ENCODE measurements at places on chromosomes 1 and 21.

GRCh38 chr1:214290424-214291037 lies 9.6 kb downstream of the SMYD2 start:
- no peak for DNase-seq

DNA sequence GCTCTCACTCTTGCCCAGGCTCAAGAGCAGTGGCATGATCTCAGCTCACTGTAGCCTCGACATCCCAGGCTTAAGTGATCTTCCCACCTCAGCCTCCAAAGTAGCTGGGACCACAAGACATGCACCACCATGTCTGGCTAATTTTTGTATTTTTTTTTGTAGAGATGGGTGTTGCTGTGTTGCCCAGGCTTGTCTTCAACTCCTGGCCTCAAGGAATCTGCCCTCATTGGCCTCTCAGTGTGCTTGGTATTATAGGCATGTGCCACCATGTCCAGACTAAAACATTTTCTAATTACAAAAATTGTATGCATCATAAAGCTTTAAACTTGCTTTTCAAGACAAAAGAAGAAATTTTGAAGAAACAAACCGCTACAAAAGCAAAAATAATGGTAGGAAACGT lies 20.1 kb downstream of the CBR1 start:
- DNase-seq: no peak

GRCh38 chr1:180456191-180456590 lies 46.2 kb downstream of the ACBD6 start:
- no peak for DNase-seq

- no peak for DNase-seq
Measured at GRCh38 chr1:200535605-200536004, 84.9 kb downstream of the KIF14 start.

- no peak for DNase-seq
Measured at GRCh38 chr1:190475421-190476141, 2.1 kb downstream of the BRINP3 start.

GRCh38 chr1:19534281-19534680 lies 48.9 kb upstream of the CAPZB start:
- no peak for DNase-seq

DNA sequence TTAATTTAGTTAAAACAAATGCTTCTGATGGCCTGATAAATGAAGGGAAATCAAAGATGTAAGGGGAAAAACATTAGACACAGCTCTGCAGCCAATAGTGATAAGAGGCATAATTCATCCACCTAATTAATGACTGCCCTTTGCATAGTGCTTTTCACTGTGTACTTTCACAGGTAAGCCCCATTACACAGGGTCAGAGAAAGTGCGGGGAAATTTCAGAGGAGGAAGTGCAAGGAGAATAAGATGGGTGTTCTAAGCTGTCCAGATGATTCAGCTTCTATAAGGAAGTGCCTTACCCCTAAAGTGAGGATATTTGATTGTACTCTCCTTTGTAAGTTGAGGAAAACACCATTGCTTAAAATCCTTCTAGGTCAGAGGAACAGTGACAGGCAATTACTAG lies 88.0 kb downstream of the NR5A2 start:
- DNase-seq: no peak

DNA sequence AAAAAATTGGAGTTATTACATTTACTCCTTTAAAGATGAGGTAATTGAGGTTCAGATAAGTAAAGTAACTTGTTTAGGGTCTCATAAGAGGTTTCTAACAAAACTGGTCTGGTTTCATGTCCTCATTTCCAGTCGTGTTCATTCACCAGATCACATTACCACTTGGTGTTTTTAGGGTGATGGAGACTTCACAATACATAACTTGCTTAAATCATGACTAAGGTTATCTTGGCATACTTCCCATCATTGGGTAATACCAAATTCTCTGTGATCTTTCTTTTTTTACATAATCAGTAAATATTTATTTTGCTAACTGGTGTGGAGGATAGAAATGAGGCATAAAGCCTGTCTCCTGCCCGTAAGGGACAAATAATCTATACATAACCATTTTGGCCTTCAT lies 31.6 kb upstream of the RPTN start:
- no peak for DNase-seq

DNA sequence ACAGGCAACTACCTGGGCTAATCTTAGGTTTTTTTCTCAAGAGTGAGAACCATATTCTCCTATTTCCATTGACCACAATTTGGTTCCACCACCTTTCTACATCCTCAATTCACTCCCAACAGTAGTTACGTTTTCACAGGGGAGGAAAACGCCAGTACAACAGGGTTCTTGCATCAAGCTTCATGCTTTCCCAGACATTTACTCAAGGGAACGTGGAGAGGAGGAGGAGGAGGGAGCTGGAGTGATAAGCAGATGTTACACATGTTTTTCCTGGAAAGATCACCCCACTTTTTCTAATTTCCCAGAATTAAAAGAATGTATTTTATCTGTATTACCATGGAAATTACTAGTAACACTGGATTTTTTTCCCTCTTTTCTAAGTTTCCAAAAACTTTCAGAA lies 58.3 kb downstream of the RGS5 start:
- DNase-seq: no peak

- DNase-seq: no peak
Measured at GRCh38 chr1:200771625-200772555, 33.2 kb downstream of the CAMSAP2 start.

- DNase-seq: no peak
Measured at GRCh38 chr1:218592688-218593087, 247.6 kb downstream of the TGFB2 start.

- DNase-seq: no peak
Measured at GRCh38 chr1:55848906-55849305, 633.7 kb upstream of the USP24 start.

DNA sequence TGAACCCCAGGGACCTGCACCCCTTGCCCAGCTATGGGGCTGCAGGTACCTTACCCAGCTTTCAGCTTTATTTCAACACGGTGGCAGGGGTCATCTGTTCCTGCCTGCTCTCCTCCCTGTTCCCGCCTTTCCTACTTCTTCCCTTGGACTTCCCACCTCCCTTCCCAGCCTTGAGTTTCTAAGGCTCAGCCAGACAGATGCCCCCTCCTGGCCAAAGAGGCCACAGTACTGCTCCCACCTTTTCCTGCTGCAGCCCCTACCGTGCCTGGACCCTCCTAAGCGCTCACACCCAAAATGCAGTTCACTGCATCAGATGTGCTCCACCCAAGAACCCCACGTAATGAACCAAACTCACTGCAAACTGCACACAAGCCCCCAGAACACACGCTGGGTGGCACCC lies 7.7 kb downstream of the NOC2L start:
- DNase-seq: no peak

DNA sequence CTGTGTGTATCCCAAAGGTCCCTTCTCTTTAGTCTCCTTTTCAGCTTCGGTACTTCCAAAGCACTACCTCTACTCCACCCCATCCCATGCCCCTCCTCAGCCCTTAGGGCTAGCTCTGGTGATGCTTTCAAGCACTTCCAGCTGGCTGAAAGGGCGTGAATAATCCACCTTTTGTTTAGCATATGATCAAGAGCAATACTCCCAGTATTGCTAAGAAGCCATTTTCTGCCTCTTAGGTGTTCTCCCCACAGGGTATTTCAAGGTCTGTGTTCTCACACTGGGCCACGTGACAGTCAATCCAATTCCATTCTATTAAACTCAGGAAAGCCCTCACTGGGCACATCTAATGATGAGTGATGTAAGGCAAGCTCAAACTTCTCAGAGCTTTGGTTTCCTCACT lies 298.5 kb upstream of the PROX1 start:
- DNase-seq: no peak

DNA sequence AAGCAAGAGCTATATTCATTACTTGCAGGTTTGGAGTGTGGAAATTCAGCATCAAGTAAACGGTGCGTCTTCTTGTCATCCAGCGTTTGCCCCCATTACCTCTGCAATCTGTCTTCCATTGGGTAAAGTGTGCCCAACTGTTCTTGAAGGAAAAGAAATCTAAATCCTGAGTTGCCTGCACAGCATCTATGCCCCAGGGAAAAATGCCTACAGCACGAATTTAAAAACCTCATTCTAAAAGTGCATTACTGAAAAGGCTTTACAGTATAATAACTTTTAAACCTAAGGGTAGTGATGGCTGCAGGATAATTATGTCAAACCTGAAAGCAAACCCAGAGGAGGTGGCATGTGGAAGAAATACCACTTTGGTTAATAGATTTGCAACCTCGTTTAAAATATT lies 37.2 kb downstream of the KCNK1 start:
- no peak for DNase-seq

All from T-helper 2 cell (primary cell).